Tracheal epithelial cell (primary cell): ENCODE measurements at places on chromosomes 5 and 9. TPM values are rescaled to one million over a fixed set of nuclear protein-coding genes. Genes with fewer than 3 reads are reported as not detected.

The BTNL3 gene
- not detected in 2 replicates for total RNA-seq

The PRXL2C gene
- 7.0 and 12.5 TPM in 2 replicates for total RNA-seq

The SMIM33 gene
- not detected in 2 replicates for total RNA-seq

The AK8 gene
- 0.48 TPM in 1 of 2 replicates, not detected in the other for total RNA-seq

The DDX46 gene
- 8.7 and 11.1 TPM in 2 replicates for total RNA-seq

The PCAT7 gene
- under 0.01 TPM in 1 of 2 replicates, not detected in the other for total RNA-seq

The MYO10 gene
- total RNA-seq: 27.7 and 61.4 TPM in 2 replicates

The FLT4 gene
- under 0.01 and 0.96 TPM in 2 replicates for total RNA-seq

The SPOCK1 gene
- 2.6 and 14.5 TPM in 2 replicates for total RNA-seq

The DMRTA1 gene
- 2.2 and 3.4 TPM in 2 replicates for total RNA-seq

The C5orf52 gene
- total RNA-seq: not detected in 2 replicates

The MTRR gene
- 23.2 and 28.2 TPM in 2 replicates for total RNA-seq

The PLPPR1 gene
- under 0.01 TPM in 1 of 2 replicates, not detected in the other for total RNA-seq

The CATSPER3 gene
- under 0.01 TPM in 1 of 2 replicates, not detected in the other for total RNA-seq

The SYK gene
- total RNA-seq: 15.2 and 28.3 TPM in 2 replicates

The WDR38 gene
- total RNA-seq: not detected in 2 replicates

The IFNA13 gene
- not detected in 2 replicates for total RNA-seq

The SNCAIP gene
- under 0.01 TPM in 1 of 2 replicates, not detected in the other for total RNA-seq

The IGIP gene
- total RNA-seq: 2.9 and 5.1 TPM in 2 replicates

The SPATA31E1 gene
- not detected in 2 replicates for total RNA-seq

The C9orf50 gene
- not detected in 2 replicates for total RNA-seq

The CARTPT gene
- total RNA-seq: not detected in 2 replicates
